ENCODE measurements at places on chromosomes 3 and 15. TPM values are rescaled to one million over a fixed set of nuclear protein-coding genes. Genes with fewer than 3 reads are reported as not detected.

DNA sequence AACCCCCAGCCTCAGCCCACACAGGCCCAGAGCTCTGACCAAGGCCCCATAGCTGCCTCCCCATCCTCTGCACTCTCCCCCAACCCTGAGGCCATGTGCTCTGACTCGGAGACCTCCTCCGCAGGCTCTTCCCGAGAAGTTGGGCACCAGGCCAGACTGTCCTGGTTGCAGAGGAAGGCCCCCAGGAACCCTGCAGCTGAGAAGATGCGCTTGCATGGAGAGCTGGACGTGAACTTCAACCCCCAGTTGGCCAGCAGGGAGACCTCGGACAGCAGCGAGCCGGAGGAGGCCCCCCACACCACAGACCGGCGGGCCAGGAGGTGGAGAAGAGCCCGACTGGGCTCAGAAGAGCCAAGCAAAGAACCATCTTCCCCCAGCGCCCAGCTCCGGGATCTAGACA, 119.5 kb upstream of the EIF1B start:
- H3K4me3 ChIP-seq = no peak overlapping the region
- peak; percentile 68 for DNase-seq
- no peaks in the 10 kb centered on the region for H3K27me3 ChIP-seq
- no peaks in the 10 kb centered on the region for H3K36me3 ChIP-seq
- H3K27ac ChIP-seq = no peak overlapping the region
- H3K4me1 ChIP-seq = no peaks in the 10 kb centered on the region

GRCh38 chr15:99137111-99137546, 32.2 kb downstream of the SYNM start:
- no peaks in the 10 kb centered on the region for H3K27me3 ChIP-seq
- H3K4me3 ChIP-seq = no peak overlapping the region
- no peak for DNase-seq
- H3K27ac ChIP-seq = peak overlapping the region; percentile 97
- peaks cover 52% of the 10 kb centered on the region for H3K4me1 ChIP-seq
- peaks cover 58% of the 10 kb centered on the region for H3K36me3 ChIP-seq

DNA sequence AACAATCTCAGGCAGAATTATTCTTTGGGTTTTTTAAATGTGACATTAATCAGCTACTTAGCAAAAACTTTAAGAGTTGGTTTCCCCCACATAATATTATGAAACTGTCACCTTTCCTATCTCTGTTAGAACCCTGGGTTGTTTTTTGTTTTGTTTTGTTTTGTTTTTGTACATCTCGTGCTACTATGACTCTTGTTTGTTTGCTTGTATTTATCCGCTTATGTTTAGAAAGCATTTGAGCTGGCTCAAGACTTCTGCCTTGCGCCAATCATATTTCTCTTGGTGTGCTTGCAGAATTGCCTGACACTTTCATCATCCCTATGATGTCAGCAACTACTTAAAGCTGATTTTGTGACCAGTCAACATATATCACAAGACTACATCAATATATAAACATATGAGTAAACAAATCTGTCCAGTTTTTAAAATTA, 116.9 kb downstream of the DCLK3 start:
- no peak overlapping the region for H3K27ac ChIP-seq
- H3K4me3 ChIP-seq = no peak overlapping the region
- no peaks in the 10 kb centered on the region for H3K27me3 ChIP-seq
- DNase-seq = no peak

LNP1 gene
- total RNA-seq = 3.0 TPM

DNA sequence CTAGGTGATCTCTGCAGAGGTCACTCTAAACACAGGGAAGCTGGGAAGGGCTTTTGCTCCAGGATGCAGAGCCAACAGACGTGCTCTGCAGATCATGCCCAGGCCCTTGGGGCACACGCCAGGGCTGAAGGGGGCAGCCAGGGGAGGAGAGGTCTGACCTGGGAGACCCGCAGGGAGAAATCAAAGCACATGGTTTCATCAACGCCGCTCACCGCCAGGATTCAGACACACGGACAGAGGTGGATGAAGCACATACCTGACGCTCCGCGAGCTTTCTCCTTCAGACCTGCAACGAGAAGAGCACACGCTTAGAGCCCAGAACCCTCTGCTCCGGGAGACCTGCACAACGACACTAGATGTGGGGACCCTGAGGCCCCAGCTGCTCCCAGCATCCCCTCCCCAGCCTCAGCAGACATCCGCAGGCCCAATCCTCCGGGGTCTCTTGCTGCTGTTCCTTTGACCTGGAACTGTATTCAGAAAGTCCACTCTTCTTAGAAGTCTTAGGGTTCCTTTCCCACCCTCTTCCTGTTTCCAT, 90.7 kb upstream of the IQSEC1 start:
- H3K4me3 ChIP-seq = no peak overlapping the region
- DNase-seq = no peak
- no peaks in the 10 kb centered on the region for H3K36me3 ChIP-seq
- no peak overlapping the region for H3K27ac ChIP-seq

GRCh38 chr15:81843226-81843625, 202.6 kb downstream of the MEX3B start:
- no peak overlapping the region for H3K4me3 ChIP-seq
- H3K4me1 ChIP-seq = no peaks in the 10 kb centered on the region
- H3K27me3 ChIP-seq = no peaks in the 10 kb centered on the region
- H3K27ac ChIP-seq = no peak overlapping the region

- no peak overlapping the region for H3K27ac ChIP-seq
- no peaks in the 10 kb centered on the region for H3K36me3 ChIP-seq
- H3K4me1 ChIP-seq = peaks cover 19% of the 10 kb centered on the region
Observed at GRCh38 chr3:45626096-45626887, 31.7 kb downstream of the LIMD1 start.

DNA sequence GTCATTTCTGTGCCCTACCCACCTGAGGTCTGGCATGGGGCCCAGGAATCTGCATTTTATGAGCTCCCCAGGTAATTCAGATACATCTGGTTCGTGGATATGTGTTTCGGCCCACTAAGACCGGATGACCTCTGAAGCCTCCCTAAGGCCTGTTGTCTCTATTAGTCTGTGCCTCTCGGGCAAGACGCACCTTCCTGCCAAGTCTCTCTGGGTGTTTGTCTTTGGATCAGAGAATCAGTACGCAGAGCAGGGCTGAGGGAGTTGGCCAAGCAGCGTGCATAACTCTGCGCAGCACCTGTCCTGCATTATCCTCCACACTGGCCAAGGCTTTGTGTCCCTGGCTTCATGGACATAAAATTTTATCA, 181.0 kb downstream of the THSD4 start:
- DNase-seq = no peak
- H3K4me1 ChIP-seq = peaks cover 13% of the 10 kb centered on the region
- no peaks in the 10 kb centered on the region for H3K27me3 ChIP-seq
- no peaks in the 10 kb centered on the region for H3K36me3 ChIP-seq
- H3K27ac ChIP-seq = no peak overlapping the region

DNA sequence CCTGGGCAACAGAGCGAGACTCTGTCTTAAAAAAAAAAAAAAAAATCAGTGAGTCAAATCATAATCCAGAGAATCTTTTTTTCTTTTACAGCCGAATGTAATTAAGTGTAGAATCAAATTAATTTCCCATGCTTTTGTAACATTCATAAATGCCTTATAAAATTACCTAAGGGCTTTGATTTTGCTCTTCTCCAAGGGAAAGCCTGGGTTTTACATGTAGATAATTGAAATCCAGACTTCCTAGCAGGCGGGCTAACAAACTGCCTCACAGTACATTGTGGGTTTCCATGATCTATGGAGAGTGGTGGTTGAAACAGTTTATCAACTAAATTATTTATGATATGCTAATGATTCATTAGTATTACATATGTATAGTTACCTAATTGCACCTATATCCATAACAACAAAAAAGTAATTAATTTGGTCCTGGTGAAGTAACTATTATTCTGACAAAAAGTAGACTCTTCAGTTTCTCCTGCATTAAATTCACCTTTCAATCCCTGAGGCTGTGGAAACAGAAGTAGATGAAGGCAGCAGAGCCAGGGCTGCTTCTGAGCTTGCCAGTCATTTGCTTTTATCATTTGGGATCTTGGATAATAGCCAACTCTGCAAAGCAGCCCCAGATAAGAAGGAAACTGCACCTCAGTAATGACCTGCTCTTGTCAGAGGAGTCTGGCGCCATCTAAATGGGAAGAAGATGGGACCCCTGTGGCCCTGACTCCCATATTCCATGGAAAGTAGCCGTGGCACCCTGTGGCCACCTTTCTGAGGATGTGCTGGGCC, 9.5 kb downstream of the CCR9 start:
- H3K27me3 ChIP-seq = no peaks in the 10 kb centered on the region
- no peaks in the 10 kb centered on the region for H3K36me3 ChIP-seq
- H3K4me3 ChIP-seq = no peak overlapping the region
- no peaks in the 10 kb centered on the region for H3K4me1 ChIP-seq
- H3K27ac ChIP-seq = no peak overlapping the region
- DNase-seq = no peak

All from esophagus muscularis mucosa (tissue), 4 donors.